Activated CD4-positive, alpha-beta T cell treated with anti-CD3 and anti-CD28 coated beads, Interleukin-2, amount 10 ng/mL, durations not matched to agents 24 days and 14 days (primary cell): ENCODE measurements at places on chromosomes 3 and 15. TPM values are rescaled to one million over a fixed set of nuclear protein-coding genes. Genes with fewer than 3 reads are reported as not detected.

Gene GHSR
- not detected in 2 replicates for total RNA-seq

- DNase-seq = no peak
Observed at GRCh38 chr3:155244699-155245098, 48.8 kb downstream of the STRIT1 start.

GRCh38 chr3:46931631-46932331 is 44.8 kb downstream of the CCDC12 start:
- no peak for DNase-seq

Gene ACTC1
- total RNA-seq = not detected in 2 replicates

Gene UNC13C
- not detected in 2 replicates for total RNA-seq

GRCh38 chr15:71736286-71736947 is 73.9 kb upstream of the NR2E3 start:
- DNase-seq = no peak

DNA sequence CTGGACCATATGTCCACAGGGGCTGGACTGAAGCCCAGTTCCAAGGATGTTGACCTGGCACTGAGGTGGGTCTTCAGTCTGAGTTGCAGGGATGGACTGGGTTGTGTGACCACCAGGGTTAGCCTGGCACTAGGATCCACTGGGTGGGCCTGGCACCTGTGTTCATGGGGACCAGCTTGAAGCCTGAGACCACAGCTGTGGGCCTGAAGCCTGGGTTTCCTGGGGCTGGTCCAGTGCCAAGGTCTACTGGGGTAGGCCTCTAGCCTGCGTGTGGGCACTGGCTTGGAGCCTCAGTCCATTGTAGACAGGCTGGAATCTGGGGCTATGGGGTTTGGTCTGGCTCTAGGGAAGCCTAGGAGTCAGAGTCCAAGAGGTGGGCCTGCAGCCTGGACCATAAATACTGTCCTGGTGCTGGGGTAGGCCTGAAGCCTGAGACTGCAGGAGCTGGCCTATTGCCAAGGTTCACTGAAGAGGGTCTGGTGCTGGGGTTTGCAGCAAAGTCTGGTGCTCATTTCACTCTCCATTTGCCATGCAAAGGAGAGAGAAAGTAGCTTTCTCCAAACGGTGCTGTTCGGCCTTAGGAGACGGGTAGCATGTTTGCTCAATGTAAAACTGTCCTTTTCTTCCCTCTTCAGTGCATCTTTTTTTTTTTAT is 51.2 kb upstream of the TBC1D5 start:
- DNase-seq = no peak
